ENCODE measurements at places on chromosomes 1 and 21. TPM values are rescaled to one million over a fixed set of nuclear protein-coding genes. Genes with fewer than 3 reads are reported as not detected.

DNA sequence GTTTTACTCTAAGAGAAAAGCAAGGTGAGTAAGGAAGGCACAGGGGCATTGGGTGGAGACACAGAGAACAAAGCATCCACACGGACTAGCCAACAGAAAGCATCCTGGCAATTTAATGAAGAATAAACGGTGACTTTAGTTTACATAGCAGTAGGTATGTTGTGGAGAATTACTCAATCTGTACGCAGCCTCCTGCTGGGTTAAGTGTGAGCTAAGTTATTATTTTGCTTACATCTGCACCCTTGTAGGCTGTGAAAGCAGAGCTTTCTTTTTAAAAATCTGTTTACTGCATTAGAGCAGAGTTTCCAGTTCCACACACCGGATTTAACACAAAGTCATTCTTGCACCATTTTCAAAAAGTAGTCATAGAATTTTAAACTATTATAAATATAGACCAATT is 144.5 kb downstream of the AKT3 start:
- H3K4me1 ChIP-seq, result peaks cover 14% of the 10 kb centered on the region
- H3K27me3 ChIP-seq, result no peaks in the 10 kb centered on the region
- no peak overlapping the region for H3K27ac ChIP-seq
- no peaks in the 10 kb centered on the region for H3K36me3 ChIP-seq
- H3K4me3 ChIP-seq, result no peak overlapping the region

DNA sequence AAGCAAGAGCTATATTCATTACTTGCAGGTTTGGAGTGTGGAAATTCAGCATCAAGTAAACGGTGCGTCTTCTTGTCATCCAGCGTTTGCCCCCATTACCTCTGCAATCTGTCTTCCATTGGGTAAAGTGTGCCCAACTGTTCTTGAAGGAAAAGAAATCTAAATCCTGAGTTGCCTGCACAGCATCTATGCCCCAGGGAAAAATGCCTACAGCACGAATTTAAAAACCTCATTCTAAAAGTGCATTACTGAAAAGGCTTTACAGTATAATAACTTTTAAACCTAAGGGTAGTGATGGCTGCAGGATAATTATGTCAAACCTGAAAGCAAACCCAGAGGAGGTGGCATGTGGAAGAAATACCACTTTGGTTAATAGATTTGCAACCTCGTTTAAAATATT is 37.2 kb downstream of the KCNK1 start:
- H3K4me3 ChIP-seq, result no peak overlapping the region
- DNase-seq, result no peak
- no peaks in the 10 kb centered on the region for H3K36me3 ChIP-seq

- H3K4me3 ChIP-seq, result no peak overlapping the region
- H3K27ac ChIP-seq, result peak overlapping the region; percentile 97
- peaks cover 28% of the 10 kb centered on the region for H3K4me1 ChIP-seq
- peaks cover 6% of the 10 kb centered on the region for H3K36me3 ChIP-seq
- DNase-seq, result no peak
Measured at GRCh38 chr1:46183926-46184557, 7.8 kb upstream of the P3R3URF start.

DNA sequence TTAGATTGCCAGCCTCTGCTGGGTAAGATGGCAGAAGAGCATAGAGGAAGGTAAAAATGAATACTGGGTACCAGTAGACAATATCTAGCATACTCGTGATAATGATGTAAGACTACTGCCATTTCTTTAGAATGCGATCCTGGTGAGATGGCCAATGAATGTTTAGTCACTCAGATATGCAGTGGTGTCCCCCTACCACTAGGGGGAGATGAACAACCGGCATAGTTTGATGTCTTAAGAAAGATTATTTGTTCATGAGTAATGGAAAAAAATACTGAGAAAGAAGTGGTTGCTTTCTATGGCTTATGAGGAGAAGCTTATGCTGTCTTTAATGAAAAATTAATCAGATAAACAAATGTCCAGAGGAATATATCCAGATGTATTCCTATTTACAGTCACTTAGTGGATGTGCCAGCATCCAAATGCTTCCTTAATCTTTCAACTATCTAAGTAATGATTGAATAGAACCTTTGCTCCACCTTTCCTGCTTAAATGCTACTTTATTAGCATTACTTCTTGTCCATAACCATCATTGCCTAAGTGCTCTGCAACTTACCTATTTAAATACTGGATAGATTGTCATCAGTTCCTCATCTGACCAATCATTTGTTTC is 256.6 kb downstream of the ST6GALNAC3 start:
- DNase-seq, result no peak
- H3K27ac ChIP-seq, result no peak overlapping the region
- H3K4me3 ChIP-seq, result no peak overlapping the region
- H3K36me3 ChIP-seq, result no peaks in the 10 kb centered on the region

- H3K4me3 ChIP-seq, result peak overlapping the region; percentile 11
- DNase-seq, result no peak
- H3K27me3 ChIP-seq, result no peaks in the 10 kb centered on the region
- peaks cover 23% of the 10 kb centered on the region for H3K4me1 ChIP-seq
- H3K27ac ChIP-seq, result peak overlapping the region; percentile 64
Measured at GRCh38 chr21:34261841-34262468, 101.9 kb upstream of the KCNE2 start.

DNA sequence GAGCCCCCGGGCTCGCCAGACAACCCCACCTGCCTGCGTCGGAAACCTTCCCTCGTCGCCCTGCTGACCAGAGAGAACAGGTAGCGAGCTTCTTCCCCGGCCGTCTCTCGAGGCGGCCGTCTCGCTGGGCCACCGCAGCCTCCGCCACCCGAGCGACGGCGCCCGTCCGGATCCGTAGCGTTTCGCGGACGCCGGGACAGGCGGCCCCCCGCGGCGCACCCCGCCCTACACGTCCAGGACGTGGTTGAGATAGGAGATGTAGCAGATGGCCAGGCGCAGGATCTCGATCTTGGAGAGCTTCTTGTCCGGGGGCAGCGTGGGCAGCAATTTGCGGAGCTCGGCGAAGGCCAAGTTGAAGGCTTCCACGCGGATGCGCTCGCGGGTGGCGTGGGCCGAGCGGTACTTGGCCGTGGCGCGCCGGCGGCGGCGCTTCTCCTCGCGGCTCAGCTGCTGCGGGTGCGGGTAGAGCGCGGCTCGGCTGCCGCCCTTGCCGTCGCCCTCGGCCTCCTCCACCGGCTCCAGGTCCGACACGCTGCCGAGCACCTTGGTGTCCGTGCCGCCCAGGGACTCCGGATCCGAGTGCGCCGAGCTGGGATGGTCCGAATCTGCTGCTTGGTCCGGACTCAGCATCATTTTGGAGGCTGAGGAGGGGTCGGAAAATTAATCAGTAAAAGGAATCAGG is 3.0 kb downstream of the NHLH2 start:
- no peaks in the 10 kb centered on the region for H3K36me3 ChIP-seq
- H3K27me3 ChIP-seq, result peaks cover 30% of the 10 kb centered on the region
- no peak for DNase-seq
- peak overlapping the region; percentile 70 for H3K4me3 ChIP-seq
- peaks cover 24% of the 10 kb centered on the region for H3K4me1 ChIP-seq

TAL1 gene
- total RNA-seq, result 2.4 TPM

ABCG1 gene
- total RNA-seq, result 15.6 TPM

C1orf87 gene
- 1.5 TPM for total RNA-seq

IFI16 gene
- 65.4 TPM for total RNA-seq

SPRR1A gene
- not detected for total RNA-seq

TMCO4 gene
- 33.2 TPM for total RNA-seq

ATP6V1G3 gene
- total RNA-seq, result not detected

NUP210L gene
- 0.14 TPM for total RNA-seq

All from thoracic aorta (tissue), 2 donors.